ENCODE measurements at places on chromosomes 13 and 19.

DNA sequence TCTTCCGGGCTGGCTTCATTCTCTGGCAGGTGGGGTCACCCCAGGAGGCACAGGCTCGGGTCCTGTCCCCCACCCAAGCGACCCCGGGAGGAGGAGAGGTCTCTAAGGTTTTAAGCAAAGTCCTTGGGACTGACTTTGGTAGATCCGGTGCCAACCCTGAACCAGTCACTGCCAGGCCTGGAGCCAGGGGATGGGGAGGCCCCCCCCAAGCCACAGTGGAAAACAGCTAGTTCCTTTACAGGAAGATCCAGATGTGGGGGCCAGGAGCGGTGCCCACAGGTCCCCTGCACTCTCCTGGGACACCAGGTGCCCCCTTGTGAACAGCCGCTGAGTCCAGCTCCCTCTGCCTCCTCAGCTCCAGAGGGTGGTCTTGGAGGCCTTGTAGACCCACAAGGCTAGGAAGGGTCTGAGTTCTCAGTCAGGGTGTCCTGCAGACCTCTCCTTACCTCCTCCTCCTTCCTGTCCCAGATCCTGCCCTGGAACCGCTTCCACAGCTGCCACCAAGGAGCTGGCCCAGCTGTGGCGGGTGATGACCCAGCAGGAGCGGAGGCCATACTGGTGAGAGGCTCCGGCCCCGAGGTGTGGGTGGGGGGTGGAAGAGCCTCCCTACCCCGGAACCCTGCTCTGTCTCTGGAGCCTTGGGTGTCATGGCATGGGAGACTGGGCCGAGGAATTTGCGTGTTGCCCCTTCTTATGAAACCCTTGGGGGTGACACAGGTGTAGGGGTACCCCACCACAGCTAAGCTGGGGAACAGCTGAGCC lies 6.0 kb downstream of the SIX5 start:
- DNase-seq, result no peak

GRCh38 chr19:13095393-13095784 lies 7.3 kb downstream of the LYL1 start:
- no peak for DNase-seq

DNA sequence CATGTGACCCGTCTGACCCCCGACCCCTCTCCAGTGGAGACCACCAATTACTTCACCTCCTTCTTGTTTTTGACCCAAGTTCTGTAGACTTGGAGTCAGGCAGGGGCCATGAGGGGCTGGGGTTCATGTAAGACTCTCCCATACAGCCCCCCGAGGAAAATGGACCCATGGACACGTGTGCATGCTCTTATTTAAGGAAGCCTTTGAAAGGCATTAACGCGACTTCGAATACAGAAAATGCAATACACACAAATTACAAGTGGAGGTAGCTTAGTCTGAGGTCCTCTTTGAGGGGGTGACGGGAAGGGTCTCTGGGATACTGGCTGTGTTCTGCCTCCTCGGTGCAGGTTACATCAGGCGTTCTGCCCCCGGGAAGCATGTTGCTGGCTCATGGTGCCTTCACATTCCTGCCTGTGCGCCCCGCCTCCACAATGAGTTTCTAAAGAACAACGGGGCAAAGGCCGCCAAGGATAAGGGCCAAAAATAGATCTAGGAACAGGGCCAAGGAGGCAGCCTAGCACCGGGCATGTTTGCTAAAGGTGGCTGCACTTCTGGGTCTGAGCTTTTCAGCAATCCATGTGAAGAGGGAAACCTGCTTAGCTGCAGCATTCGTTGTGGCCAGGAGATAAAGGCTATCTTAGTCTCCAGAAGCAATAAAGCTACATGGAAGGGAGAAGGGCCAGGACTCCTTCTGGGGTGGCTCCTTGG lies 54.5 kb downstream of the RAB20 start:
- no peak for DNase-seq

GRCh38 chr19:1035998-1036621 lies 3.8 kb upstream of the ABCA7 start:
- DNase-seq, result no peak

GRCh38 chr13:90838317-90838960 lies 509.0 kb upstream of the MIR17HG start:
- no peak for DNase-seq

GRCh38 chr13:32881074-32881776 lies 135.0 kb upstream of the KL start:
- no peak for DNase-seq

- DNase-seq, result no peak
These were observed 104.7 kb downstream of the RGCC start for GRCh38 chr13:41562083-41562482.

Measured in NCI-H748 treated with DMSO at 0.1 percent for 48 hours (cell line).